ENCODE measurements at places on chromosomes 3 and 15. TPM values are rescaled to one million over a fixed set of nuclear protein-coding genes. Genes with fewer than 3 reads are reported as not detected.

ATP10A gene
- 24.0 TPM for total RNA-seq

TICRR gene
- 14.0 TPM for total RNA-seq

RARB gene
- not detected for total RNA-seq

DUOXA1 gene
- total RNA-seq: 0.09 TPM

ECE2 gene
- total RNA-seq: not detected

AGTR1 gene
- not detected for total RNA-seq

CNTN4 gene
- total RNA-seq: not detected

OR5K2 gene
- total RNA-seq: not detected

SNX1 gene
- 90.1 TPM for total RNA-seq

CCR2 gene
- 0.74 TPM for total RNA-seq

NME9 gene
- not detected for total RNA-seq

PLA2G4E gene
- total RNA-seq: not detected

MESP2 gene
- not detected for total RNA-seq

ARHGEF26 gene
- total RNA-seq: 0.13 TPM

ANKRD28 gene
- total RNA-seq: 40.2 TPM

SST gene
- total RNA-seq: not detected

WDR49 gene
- 0.35 TPM for total RNA-seq

OR5K4 gene
- total RNA-seq: not detected

KBTBD13 gene
- total RNA-seq: not detected

GRAMD2A gene
- not detected for total RNA-seq

KCNAB1 gene
- total RNA-seq: not detected

CHDH gene
- 0.42 TPM for total RNA-seq

ROBO1 gene
- 0.55 TPM for total RNA-seq

SI gene
- total RNA-seq: not detected

ALDH1L1 gene
- total RNA-seq: not detected

HGD gene
- total RNA-seq: 1.1 TPM

ZMYND10 gene
- 1.3 TPM for total RNA-seq

DNAH1 gene
- 7.0 TPM for total RNA-seq

RLBP1 gene
- not detected for total RNA-seq

SLC24A5 gene
- total RNA-seq: not detected

SUMF1 gene
- total RNA-seq: 12.1 TPM

Data from CD8-positive, alpha-beta memory T cell (primary cell).